Activated T-cell treated with anti-CD3 and anti-CD28 coated beads, Interleukin-2, amount 50 U/mL, for 72 hours (primary cell): ENCODE measurements at places on chromosomes 12 and 14.
A peak's percentile ranks its signal among the peaks of the same experiment; 100 is the strongest.

DNA sequence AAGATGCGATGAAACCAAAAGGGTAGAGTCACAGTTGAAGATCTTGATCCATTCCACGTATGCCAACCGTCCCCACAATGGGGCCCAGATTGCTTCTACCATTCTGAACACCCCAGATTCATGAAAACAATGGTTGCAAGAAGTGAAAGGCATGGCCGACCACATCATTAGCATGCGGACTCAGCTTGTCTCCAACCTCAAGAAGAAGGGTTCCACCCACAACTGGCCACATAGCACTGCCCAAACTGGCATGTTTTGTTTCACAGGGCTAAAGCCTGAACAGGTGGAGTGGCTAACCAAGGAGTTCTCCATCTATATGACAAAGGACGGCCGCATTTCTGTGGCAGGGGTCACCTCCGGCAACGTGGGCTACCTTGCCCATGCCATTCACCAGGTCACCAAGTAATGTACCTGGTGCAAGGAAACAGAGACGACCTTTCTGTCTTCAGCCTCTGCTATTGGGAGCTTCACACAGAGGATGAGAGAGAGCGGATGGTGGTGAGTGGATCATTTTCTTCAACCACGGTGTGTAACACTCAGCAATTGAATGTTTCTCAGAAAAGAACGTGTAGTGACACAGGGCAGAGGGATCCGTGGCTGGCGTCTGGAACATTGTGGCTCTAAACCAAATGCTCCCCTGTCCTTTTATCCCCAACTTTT, 26.8 kb upstream of the CLEC2D start:
- DNase-seq, result peak; percentile 22

GRCh38 chr12:59583003-59583712, 12.7 kb upstream of the SLC16A7 start:
- DNase-seq, result no peak

DNA sequence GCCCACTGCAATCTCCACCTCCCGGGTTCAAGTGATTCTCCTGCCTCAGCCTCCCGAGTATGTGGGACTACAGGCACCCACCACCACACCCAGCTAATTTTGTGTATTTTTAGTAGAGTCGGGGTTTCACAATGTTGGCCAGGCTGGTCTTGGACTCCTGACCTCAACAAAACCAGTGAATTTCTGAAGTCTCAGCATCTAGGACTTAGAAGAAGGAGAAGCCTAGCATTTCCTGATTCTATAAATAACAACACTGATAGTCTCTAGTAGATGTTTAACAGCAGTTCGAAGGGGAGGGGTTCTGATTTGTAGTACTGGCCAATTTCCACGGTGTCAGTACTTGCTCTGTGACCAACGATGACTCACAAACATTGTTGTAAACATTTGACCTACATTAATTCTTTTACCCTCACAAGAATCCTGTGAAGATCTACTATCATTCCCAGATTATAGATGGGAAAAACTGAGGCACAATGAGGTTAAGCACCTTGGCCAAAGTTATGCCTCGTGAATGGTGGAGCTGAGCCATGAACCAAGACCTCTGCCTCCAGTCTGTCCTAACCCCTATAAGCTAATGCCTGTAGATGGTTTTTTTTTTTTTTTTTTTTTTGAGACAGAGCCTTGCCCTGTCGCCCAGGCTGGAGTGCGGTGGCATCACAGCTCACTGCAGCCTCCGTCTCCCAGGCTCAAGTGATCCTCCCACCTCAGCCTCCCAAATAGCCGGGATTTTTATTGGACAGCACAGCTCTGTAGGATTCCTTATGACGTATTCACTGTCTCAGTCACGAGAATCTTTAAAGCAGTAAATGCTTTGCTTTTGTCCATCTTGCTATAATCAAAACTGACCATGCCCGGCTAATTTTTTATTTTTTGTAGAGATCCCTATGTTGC, 5.2 kb downstream of the P2RX4 start:
- DNase-seq, result no peak

- DNase-seq, result no peak
These were observed 66.4 kb upstream of the SFSWAP start for GRCh38 chr12:131644481-131644880.

DNA sequence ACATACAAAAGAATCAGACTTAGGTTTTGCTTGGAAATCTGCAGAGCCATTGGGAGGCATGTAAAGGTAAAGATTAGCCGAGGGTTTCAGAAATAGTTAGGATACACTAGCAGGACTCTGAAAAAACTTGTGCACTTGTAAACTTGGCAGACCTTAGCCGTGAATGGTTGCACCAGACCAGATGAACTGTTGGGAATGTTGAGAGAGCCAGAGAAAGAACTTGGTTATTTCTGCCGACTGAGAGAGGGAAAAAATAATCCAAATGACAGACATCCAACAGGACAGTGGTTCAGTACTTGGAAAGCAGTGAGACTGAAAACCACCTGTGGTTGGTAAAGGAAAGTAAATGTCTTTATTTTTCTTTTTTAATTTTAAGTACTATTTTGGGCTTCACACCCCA, 222.5 kb upstream of the DDHD1 start:
- DNase-seq, result no peak

DNA sequence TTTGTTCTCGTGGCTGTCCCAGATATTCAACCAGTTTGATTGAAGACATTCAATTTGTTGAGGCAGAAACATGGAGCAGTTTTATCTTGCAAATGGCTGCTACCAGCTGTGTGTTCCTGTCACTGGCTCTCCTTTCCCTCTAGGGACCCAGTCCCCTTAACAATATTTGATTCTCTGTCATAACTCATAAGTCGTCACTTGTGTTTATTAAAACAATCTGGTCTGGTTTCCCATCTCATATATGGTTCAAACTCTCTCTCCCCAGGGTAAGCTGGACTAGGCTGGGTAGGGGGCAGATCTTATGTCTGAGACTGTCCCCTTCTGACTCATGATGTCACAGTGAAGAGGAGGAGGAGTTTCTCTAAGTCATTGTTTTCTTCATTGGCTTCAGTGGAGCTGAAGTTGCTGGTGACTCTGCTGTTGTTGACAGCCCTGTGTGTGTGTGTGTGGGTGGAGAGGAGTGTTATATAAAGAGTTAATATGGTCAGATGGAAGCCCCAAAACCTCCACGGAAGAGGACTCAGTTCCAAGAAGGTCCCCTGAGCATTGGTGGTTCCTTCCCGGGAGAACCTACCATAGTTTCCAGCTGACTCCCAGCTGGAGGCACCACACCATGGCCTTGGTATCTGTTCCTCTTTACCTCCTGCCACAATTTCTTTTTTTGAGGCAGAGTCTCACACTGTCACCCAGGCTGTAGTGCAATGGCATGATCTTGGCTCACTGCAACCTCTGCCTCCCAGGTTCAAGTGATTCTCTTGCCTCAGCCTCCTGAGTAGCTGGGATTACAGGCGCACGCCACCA, 16.1 kb upstream of the GNG2 start:
- DNase-seq, result no peak

GRCh38 chr14:61192989-61193388, 88.1 kb downstream of the TMEM30B start:
- no peak for DNase-seq

- no peak for DNase-seq
These were observed 21.2 kb downstream of the GOLGA3 start for GRCh38 chr12:132807295-132808092.

GRCh38 chr12:46578190-46578982, 205.8 kb upstream of the SLC38A2 start:
- DNase-seq, result no peak

DNA sequence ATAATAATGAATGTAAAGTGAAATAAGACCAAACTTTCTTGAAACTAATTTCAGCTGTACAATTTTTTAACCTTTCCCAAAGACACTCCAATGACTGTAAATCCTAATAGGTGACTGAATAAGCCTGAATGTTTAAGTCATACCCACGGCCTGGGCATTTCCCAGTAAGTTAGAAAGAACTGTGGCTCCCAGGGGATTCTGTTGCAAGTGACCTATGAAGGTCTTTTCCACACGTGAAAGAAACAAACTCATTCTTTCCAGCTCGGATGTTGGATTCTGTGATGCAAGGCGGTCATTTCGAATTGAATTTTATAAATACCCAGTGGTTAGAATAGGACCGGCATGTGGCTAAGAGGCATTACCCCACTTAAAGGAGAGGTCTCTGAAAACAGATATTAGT, 1134.4 kb downstream of the GALC start:
- DNase-seq, result no peak

DNA sequence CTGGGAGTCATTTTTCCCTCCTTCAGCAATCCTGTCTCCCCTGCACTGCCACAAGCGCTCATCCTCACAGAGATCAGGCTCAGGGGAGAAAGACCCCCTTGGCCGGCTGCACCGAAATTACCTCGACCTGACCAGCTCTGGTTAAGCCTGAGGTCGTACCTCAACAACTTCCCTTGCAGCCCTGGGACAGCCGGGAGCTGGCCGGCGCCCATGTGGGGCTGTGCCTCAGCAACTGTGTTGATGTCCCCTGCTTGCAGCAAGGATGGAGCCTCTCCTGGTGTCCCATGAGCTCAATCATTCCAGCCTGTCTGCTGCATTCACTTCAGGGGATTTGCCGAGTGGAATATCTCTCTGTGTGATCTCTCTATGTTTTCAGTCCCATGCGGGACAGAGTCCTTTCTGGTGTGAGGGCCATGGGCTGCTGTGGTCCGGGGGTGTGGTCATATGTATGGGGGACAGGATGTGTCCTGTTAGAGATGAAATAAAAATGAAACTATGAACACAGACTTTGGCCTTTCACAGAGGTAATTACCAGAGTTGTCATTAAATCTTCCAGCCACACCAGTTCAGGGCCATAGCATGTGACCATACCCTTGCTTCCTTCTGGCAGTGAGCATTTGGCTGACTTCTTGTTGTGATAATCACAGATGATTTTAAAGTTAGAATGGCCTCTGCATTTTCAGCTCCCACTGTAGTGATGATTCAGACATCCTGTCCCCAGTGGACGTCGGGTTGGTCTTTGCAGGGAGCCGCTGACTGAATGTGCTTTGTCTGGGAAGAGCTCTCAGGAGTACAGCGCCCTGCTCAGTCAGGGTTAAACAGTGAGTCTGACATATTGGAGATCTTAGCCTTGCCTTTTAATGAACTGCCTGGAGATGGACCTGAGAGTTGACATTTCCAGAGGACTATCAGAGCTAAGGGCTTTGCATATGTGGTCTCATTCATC, 405.9 kb downstream of the AACS start:
- DNase-seq, result no peak

DNA sequence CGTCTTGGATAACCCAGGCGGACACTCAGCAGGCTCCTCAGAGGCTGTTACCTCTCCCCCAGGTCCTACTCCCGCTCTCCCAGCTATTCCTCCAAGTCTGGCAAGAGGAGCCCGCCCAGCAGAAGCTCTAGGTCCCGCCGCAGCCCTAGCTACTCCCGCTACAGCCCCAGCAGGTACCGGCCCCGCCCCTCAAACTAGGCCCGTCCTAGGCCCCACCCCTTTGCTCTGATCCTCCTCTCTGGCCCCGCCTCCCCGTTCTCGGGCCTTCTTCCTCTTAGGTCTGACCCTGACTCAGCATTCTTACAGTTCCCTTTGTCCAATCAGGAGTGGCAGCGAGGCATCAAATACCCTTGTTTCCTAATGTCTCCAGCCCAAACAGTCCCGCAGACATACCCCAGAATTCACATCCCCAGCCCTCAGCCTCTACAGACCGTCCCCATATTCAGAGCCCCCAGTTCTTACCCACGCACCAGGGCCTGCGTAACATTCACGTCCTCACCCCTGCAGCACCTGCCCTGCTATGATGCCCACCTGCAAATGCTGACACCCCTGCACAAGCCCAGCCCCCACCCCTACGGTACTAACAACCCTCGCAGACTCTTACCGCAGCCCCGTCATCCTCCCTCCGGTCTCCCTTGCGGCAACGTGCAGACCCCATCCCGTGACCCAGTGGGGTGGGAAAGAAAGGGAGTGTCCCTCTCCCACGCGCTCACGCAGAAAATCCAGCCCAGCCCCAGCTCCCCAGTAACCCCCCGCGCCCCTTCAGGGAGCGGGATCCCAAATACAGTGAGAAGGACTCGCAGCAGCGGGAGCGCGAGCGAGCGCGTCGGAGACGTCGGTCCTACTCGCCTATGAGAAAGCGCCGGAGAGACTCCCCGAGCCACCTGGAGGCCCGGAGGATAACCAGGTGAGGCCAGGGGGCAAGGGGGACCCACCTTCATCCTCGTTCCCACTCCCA, 25.0 kb upstream of the HSPB8 start:
- DNase-seq, result peak; percentile 23

DNA sequence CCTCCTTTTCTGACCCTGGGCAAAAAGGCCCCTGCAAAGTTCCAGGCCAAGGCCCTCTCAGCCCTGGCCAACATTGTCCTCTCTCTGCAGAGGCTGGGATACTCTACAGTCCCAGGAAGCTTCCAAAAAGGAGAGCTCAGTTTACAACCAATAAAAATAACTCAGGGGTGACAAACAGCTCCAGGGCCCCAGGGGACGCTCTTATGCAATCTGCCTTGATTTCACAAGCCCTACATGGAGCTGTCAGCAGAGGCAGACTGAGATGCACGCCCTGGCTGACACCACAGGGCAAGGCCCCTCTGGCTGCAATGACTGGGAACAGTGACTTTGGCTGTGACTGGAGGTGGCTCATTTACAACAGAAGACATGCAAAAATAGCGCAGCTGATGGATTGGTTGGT, 129.0 kb upstream of the MED13L start:
- DNase-seq, result no peak
